ENCODE measurements at places on chromosomes 3 and 15. TPM values are rescaled to one million over a fixed set of nuclear protein-coding genes. Genes with fewer than 3 reads are reported as not detected.

The SV2B gene
- polyA plus RNA-seq = not detected

The FAM162A gene
- 69.0 TPM for polyA plus RNA-seq

The AMT gene
- polyA plus RNA-seq = 6.9 TPM

The RHCG gene
- 1,120 TPM for polyA plus RNA-seq

The TMCC1 gene
- polyA plus RNA-seq = 9.6 TPM

The CHRNA7 gene
- polyA plus RNA-seq = 1.4 TPM

The AMOTL2 gene
- polyA plus RNA-seq = 13.8 TPM

The CHL1 gene
- 0.62 TPM for polyA plus RNA-seq

The MYZAP gene
- polyA plus RNA-seq = 31.3 TPM

The UNC13C gene
- polyA plus RNA-seq = not detected

The ECE2 gene
- polyA plus RNA-seq = not detected

The GPR62 gene
- not detected for polyA plus RNA-seq

The SLC28A2 gene
- polyA plus RNA-seq = 1.8 TPM

The CCNB2 gene
- polyA plus RNA-seq = 3.1 TPM

The SCN5A gene
- polyA plus RNA-seq = 0.05 TPM

The TF gene
- polyA plus RNA-seq = 0.61 TPM

The CACNA2D2 gene
- 0.92 TPM for polyA plus RNA-seq

The GNAT1 gene
- not detected for polyA plus RNA-seq

The CAPN3 gene
- 22.1 TPM for polyA plus RNA-seq

The MAP2K5 gene
- 10.4 TPM for polyA plus RNA-seq

The BOC gene
- 5.2 TPM for polyA plus RNA-seq

The GOLGA6B gene
- not detected for polyA plus RNA-seq

The CALML4 gene
- polyA plus RNA-seq = 9.8 TPM

The NR2E3 gene
- 0.25 TPM for polyA plus RNA-seq

The ACOX2 gene
- 4.9 TPM for polyA plus RNA-seq

The GPR149 gene
- not detected for polyA plus RNA-seq

The CDHR4 gene
- not detected for polyA plus RNA-seq

The SUCLG2 gene
- polyA plus RNA-seq = 115 TPM

The ATP13A5 gene
- not detected for polyA plus RNA-seq

The ROPN1B gene
- 0.13 TPM for polyA plus RNA-seq

The TMEM207 gene
- polyA plus RNA-seq = not detected

The MESP1 gene
- polyA plus RNA-seq = 1.7 TPM

The MAGI1 gene
- 14.5 TPM for polyA plus RNA-seq

The SOX14 gene
- polyA plus RNA-seq = not detected

The SLC6A20 gene
- polyA plus RNA-seq = 2.6 TPM

The CHRM5 gene
- not detected for polyA plus RNA-seq

The CDC25A gene
- 1.2 TPM for polyA plus RNA-seq

The CD86 gene
- polyA plus RNA-seq = 3.4 TPM

The NUDT16 gene
- 21.9 TPM for polyA plus RNA-seq

The THRB gene
- polyA plus RNA-seq = 3.6 TPM

The HCLS1 gene
- polyA plus RNA-seq = 22.3 TPM

The A4GNT gene
- 0.62 TPM for polyA plus RNA-seq

The GRAMD2A gene
- not detected for polyA plus RNA-seq

The NGRN gene
- 70.3 TPM for polyA plus RNA-seq

The SAMD7 gene
- polyA plus RNA-seq = not detected

The SOX2 gene
- polyA plus RNA-seq = 6.1 TPM

The CHST13 gene
- polyA plus RNA-seq = 0.19 TPM
